B cell (primary cell): ENCODE measurements at places on chromosomes 5 and 9. TPM values are rescaled to one million over a fixed set of nuclear protein-coding genes. Genes with fewer than 3 reads are reported as not detected.

DNA sequence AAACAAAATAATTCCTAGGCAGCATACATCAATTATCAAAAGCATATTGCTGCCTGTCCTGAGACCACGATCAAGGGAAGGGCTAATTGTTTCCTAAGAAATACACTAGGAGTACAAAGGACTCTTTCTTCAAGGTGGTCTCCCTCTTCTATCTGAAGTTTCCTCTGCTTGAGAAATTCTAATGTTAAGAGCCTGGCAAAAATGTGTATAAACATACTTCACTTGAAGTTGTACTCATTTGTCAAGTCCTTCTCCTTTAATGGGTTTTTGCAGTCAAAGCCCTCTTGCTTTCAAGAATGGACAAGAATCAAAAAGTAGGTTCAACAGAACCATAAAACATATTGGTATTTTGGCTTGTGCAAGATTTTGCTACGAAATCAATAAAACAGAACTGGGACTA lies 31.1 kb downstream of the UBTD2 start:
- DNase-seq = no peak

GRCh38 chr5:143488381-143488780 lies 84.9 kb upstream of the NR3C1 start:
- no peak for DNase-seq

The PCDHA1 gene
- polyA plus RNA-seq = not detected in 2 replicates

The TRPM6 gene
- not detected in 2 replicates for polyA plus RNA-seq

DNA sequence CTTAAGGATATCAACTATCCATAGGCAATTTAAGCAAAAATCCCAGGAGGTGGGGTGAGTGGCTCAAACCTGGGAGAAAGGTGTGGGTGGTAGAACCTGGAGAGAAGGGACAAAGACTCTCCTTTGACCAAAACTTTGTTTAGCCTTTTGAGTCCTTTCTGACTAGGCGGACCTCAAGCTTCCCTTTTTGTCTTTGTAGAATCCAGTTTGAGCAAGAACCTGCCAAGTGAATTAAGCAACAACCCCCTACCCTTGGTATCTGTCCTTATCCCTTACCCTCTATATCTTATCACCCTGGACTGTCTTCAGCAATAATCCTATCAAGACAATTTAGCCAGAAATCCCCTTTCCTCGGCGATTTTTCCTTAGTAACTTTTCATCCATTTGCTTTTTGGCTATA lies 53.5 kb upstream of the SLC28A3 start:
- DNase-seq = no peak
